H1 (cell line): ENCODE measurements at places on chromosomes 1 and 21.

- no peak for DNase-seq
Observed at GRCh38 chr1:174157157-174157806, 2.0 kb upstream of the RABGAP1L start.

GRCh38 chr1:203448521-203449061 lies 27.0 kb upstream of the PRELP start:
- DNase-seq, result no peak

DNA sequence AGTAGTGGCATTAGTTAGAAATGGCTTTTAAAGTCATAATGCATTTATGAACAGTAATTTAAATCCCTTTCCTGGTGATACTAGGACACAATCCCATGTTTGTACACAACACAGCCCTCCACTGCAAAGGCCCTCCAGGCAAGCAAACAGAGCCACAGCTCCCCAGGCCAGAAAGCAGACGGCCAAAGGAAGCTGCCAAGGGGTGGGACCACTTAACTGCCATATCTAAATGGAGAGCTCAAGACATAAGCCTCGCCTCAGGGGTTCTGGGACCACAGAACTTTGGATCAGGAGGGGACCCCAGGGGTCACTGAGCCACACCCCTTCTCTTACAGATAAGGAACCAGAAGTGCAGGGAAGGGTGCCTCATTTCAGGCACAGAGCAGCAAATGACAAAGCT lies 189.7 kb downstream of the KCNH1 start:
- DNase-seq, result no peak

GRCh38 chr1:37725851-37726613 lies 33.7 kb downstream of the CDCA8 start:
- no peak for DNase-seq

DNA sequence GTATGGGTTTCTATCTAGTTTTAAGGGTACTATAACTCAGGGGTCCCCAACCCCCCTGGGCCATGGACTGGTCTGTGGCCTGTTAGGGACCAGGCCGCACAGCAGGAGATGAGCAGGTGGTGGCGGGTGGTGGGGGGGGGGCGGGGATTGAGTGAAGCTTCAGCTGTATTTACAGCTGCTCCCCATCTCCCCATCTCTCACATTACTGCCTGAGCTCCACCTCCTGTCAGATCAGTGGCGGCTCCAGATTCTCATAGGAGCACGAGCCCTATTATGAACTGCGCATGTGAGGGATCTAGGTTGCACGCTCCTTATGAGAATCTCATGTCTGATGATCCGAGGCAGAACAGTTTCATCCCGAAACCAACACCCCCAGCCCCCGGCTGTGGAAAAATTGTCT lies 95.1 kb upstream of the SLC45A1 start:
- DNase-seq, result no peak

GRCh38 chr1:67060811-67061218 lies 6.9 kb upstream of the SLC35D1 start:
- no peak for DNase-seq

- DNase-seq, result no peak
Observed at GRCh38 chr1:104630567-104631149, 881.0 kb downstream of the AMY1C start.

- no peak for DNase-seq
Observed at GRCh38 chr1:240732390-240732789, 120.4 kb upstream of the GREM2 start.

- no peak for DNase-seq
Observed at GRCh38 chr1:34926156-34926555, 3.3 kb downstream of the DLGAP3 start.

- peak; percentile 96 for DNase-seq
Observed at GRCh38 chr1:159945483-159946241, at the start of gene IGSF9. TSS of gene IGSF9 (minus strand) at chr1:159945613. CDS start at chr1:159943454, 2,159 bp downstream.

- DNase-seq, result no peak
Observed at GRCh38 chr1:208921259-208921658, 662.3 kb upstream of the CAMK1G start.

- no peak for DNase-seq
Observed at GRCh38 chr1:29136391-29136915, 12.8 kb upstream of the TMEM200B start.

- DNase-seq, result no peak
Observed at GRCh38 chr1:155952505-155952890, 11.1 kb downstream of the RXFP4 start.

DNA sequence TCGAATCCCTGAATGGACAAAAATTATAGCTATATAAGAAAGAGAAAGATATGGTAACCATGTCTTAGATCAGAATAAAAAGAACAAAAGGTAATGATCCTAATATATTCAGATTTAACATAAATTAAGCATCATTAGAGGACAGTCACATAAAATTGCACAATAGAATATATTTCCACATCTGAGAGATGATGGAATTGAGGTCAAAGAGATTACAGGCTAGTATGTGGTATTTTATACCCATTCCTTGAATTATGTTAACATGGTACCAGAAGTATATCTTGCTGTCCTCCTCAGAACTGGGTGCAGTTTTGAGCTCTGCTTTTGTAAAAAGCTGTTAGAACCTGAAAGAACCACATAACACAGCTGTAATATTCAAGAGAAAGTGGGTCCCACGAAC lies 245.6 kb upstream of the HOOK1 start:
- DNase-seq, result no peak

DNA sequence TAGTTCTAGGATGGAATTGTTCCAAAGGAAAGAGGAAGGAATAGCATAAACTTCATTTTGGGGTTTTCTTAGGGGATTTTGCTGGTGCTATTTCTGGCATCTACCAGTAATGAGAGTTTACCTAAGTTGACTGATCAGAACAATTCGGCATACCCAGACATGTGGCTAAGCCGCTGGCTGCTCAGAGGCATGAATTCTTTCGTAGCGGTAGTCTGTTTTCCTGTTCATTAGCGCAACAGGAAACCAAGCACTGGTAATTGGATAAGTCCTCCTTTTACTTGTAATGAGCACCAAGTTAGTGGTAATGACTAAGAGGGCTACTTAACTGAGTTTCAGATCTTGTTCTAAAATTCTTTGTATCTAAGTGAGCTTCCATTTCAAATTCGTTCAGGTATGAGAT lies 38.6 kb downstream of the C21orf91 start:
- DNase-seq, result no peak

DNA sequence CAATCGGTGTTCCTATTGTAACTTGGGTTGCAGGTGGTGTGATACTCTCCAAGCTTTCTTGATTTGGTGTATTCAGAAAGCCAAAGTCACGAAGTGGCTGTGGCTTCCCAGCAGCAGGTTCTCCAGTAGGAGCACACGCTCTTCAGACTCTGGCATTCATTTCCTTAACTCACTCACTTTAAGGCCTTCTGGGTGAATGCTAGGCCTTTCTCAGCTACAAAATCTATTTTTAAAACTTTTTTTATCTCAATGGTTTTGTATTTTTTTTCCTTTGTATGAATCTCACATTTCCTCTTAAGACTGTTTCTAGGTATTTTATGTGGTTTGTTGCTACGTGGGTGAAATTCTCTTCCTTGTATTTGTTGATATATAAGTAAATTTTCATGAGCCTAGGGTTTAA lies 22.9 kb upstream of the PKN2 start:
- no peak for DNase-seq

DNA sequence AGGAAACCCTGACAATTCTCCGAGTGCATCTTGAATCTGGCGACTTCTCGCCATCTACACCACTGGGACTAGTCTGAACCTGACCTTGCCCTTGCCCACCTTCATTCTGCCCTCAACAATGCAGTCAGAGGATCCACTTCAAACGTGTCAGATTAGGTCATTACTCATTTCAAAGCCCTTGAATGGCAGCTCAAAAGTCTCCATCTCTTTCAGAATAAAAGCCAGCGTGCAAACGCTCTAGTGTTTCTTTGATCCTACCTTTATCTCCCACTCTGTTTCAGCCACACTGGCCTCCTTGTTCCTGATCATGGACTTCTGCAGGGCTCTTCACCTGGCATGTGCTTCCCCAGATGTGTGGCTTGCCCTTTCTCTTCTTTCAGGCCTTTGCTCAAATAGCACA lies 31.3 kb downstream of the SLC30A1 start:
- no peak for DNase-seq

GRCh38 chr1:225822655-225823403 lies 12.9 kb downstream of the EPHX1 start:
- no peak for DNase-seq

DNA sequence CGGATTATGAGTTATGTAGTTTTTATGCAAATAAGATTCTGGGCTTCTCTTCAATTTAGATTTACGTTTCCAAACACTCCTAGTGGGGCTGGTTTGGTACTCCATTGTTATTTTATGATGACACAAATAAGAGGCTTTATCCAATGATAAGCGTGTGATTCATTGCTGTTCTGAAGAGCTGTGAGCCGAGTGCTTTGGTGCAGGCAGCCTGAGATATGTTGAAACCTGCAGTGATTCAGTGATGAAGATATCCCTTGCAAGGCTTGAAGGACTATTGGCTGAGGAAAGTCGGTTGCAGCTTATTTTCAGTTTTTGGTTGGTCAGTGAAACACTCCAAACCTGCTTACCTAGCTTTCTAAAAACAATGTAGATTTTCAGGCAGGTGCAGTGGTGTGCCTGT lies 112.2 kb downstream of the RYR2 start:
- DNase-seq, result no peak
